ENCODE measurements at places on chromosomes 6 and 20.
A peak's percentile ranks its signal among the peaks of the same experiment; 100 is the strongest.

GRCh38 chr6:26241033-26241895 lies 123.7 kb upstream of the BTN3A2 start:
- DNase-seq = peak; percentile 90

DNA sequence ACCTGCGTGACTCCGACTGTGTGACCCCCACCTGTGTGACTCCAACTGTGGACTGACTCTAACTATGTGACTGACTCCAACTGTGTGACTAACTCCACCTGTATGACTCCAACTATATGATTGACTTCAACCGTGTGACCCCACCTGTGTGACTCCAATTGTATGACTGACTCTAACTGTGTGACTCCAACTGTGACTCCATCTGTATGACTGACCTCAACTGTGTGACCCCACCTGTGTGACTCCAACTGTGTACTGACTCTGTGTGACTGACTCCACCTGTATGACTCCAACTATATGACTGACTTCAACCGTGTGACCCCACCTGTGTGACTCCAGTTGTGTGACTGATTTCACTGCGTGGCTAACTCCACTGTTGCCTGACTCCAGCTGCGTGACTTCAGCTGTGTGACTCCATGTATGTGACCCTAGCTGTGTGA lies 38.6 kb downstream of the SYNJ2 start:
- DNase-seq = no peak

DNA sequence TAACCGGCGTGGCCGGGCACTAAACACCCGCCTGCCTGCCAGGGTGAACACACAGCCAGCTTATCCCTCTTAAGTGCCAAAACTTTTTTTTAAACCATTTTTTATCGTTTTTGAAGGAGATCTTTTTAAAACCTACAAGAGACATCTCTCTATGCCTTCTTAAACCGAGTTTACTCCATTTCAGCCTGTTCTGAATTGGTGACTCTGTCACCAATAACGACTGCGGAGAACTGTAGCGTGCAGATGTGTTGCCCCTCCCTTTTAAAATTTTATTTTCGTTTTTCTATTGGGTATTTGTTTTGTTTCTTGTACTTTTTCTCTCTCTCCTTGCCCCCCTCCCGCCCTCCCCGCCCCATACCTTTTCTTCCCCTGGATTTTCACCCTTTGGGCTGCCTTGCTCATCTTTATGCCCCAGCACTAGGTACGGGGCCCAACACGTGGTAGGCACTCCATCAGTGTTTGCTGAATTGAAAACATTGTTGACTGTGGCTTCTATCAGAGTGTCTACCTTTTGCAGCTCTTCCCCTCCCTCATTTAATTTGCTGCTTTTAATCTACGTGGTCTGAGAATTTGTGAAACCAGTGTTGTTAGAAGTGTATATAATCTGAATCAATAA lies 1.5 kb downstream of the ZCCHC3 start:
- DNase-seq = no peak

GRCh38 chr6:78605909-78606446 lies 261.4 kb upstream of the IRAK1BP1 start:
- peak; percentile 85 for DNase-seq

- no peak for DNase-seq
Measured at GRCh38 chr6:27066802-27067201, 180.7 kb upstream of the PRSS16 start.

DNA sequence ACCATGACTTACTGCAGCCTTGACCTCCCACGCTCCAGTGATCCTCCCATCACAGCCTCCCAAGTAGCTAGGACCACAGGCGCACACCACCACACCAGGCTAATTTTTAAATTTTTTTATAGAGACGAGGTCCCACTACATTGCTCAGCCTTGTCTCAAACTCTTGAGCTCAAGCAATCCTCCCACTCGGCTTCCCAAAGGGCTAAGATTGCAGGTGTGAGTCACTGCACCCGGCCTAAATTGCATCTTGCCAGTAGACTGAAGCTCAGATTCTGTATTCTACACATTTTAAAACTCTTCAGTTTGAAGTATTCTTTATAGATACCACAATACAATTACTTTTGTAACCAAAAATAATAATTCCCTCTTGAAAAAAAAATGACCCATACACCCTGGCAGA lies 11.4 kb downstream of the NUDT3 start:
- DNase-seq = peak; percentile 45

- DNase-seq = no peak
Measured at GRCh38 chr6:166952567-166953486, 3.5 kb downstream of the RNASET2 start.

DNA sequence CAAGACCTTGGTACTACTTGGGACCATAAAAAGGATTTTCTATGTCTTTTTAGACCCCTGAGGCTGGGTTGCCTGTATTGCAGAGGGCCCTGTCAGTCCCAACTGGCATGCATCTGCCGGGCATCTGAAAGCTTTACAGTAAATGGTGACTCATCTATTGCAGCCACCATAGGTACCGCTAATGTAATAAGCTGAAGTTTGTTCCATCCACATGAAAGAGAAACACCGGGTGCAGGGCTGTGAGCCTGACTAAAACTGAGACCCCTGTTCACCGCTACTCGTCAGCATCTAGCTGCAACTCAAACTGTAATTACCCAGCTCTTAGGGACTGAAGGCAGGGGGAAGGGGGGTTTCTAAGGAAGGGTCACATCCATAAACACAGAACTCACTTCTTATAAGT lies 49.5 kb downstream of the TRERF1 start:
- peak; percentile 41 for DNase-seq

DNA sequence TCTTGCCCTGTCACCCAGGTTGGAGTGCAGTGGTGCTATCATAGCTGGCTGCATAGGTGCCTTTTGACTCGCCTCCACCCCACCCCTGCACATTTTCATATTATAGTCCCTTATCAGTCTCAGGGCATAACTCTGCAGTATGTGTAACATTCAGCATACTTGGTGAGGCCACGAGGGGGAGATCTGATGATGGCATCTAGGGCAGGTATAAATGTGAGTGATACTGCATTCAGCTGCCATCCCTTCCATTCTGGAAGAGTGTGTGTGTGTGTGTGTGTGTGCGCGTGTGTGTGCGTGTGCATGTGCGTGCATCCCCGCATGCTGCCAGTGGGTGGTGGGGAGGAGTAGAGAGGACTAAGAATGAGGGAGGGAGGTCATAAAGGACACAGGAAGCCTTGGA lies 81.4 kb downstream of the JARID2 start:
- DNase-seq = no peak

DNA sequence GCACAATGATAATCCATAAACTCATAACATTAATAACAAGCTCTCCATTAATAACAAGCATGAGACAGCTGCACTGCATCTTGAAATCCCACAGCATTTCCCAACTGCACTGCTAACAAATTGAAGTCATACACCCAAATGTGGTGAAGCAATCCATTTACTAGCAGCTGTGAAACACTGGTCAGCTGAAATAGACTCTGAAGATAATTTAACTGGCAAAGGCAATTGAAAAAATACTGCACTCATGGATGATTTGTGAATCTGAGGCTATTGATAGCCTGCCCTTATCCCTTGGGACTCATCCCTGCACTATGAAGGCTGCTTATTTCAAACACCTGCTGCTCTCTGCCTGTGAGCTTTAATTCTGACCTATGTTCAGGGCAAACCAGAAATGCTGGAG lies 49.1 kb upstream of the PLCB1 start:
- DNase-seq = peak; percentile 93

- peak; percentile 25 for DNase-seq
Measured at GRCh38 chr6:17233531-17233930, 47.6 kb upstream of the RBM24 start.

DNA sequence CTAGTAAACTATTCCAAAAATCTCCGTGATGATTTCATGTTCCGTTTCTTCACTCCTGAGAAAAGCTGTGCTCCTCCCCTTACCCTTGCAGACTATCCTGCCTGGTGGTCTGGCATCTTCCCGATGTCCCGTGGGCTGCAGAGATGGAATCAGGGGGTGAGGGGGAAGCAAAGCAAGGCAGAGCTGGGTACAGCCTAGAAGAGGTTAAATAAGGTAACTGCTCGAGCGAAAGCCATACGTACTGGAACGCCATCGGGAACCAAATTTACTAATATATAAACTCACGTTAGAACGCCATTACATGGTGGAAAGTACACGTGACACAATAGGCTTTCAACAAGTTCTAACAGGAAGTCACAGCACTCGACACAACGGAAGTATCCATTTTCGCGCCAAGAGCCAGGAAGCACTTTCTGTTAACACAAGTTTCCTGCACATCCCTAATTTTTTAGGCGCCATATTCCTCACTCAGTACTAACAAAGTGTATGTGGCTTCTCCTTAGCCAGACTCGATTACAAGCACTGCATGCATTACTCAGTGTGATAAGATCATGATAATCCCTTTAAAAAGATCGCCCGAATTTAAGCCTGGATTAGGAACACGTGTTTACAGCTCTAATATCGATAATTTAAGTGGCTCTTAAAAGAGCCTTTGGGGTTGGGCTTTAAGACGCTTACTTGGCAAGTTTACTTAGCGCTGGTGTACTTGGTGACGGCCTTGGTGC lies 101.6 kb upstream of the PRSS16 start:
- peak; percentile 92 for DNase-seq

GRCh38 chr6:112764377-112764776 lies 417.2 kb downstream of the RFPL4B start:
- no peak for DNase-seq

GRCh38 chr6:68633281-68633971 lies 1.7 kb upstream of the ADGRB3 start:
- no peak for DNase-seq

DNA sequence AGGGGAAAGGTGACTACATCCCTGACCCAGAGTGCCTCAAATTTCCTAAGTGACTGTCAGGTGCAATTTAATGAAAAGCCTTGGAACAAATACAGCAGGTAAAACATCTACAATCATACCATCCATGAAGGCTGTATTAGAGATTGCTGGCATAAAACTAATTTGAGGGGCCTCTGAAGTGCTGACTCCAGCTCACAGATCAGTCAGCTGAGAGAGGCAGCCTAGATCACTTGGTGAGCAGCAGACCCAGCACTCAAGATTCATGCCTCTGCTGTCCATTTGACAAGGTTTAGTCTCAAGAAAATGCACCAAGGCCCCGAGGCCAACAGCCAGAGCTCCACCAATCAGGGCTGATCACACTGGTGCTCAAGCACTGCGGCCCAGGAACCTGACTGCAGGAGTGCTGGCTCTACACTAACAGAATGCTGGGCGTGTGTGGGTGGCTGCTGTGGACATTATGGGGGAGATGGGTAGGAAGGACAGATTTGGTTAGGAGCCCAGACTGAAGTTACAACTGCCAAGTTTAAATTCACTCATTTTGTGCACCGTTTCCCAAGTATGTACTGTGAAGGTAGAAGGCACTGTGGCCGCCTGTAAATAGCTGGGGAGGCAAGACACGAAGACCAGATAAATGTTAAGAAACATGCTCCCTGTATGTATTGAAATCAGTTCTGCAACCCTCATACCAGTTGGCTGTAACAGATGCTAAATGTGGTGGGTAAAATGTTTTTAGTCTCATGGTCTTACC lies 28.2 kb downstream of the SNX5 start:
- DNase-seq = peak; percentile 23

DNA sequence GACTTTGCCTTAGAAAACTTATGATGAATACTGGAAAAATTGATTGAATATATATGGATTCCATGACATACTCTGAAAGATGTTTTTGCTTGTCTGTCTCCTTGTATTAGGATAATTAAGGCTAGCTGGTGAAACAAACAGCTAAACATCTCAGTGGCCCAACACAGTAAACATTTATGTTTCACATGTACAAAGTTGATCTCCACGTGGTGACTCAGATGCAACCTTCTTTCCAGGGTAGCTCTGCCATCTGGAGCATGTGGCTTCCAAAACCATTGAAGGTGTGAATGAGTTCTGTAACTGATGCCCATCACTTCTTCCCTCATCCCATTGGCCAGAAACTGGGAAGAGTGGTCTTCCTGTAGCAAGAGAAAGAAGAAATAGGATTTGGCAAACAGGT lies 196.3 kb downstream of the TSHZ2 start:
- no peak for DNase-seq

- DNase-seq = no peak
Measured at GRCh38 chr6:71410164-71410566, 121.6 kb downstream of the OGFRL1 start.

- DNase-seq = no peak
Measured at GRCh38 chr6:162264581-162264980, 463.0 kb downstream of the PRKN start.

DNA sequence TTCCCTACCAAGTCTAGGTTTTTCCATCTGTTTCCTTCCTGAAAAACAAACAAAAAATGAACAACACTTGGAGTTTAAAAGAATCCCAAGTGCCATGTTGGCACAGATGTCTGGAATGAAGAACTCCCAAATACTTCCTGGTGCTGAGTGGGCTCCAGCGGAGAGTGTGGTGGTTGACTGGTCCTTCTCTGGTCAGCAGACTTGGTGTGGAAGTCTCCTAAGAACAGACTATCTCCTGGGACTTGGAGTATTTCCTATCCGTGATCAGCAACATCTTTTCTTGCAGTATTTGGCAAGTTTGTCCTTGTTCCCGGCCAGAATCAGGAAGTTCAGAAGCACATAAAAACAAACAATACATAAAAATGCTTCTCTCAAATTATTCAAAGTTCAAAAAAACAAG lies 154.1 kb downstream of the MTFR2 start:
- DNase-seq = peak; percentile 61

- peak; percentile 12 for DNase-seq
Measured at GRCh38 chr20:47682028-47682783, 103.1 kb downstream of the SULF2 start.

- DNase-seq = no peak
Measured at GRCh38 chr6:42182101-42182500, 8.9 kb downstream of the GUCA1A start.

Measured in choroid plexus epithelial cell (primary cell).